ENCODE measurements at places on chromosomes 16 and 17.
A peak's percentile ranks its signal among the peaks of the same experiment; 100 is the strongest.

DNA sequence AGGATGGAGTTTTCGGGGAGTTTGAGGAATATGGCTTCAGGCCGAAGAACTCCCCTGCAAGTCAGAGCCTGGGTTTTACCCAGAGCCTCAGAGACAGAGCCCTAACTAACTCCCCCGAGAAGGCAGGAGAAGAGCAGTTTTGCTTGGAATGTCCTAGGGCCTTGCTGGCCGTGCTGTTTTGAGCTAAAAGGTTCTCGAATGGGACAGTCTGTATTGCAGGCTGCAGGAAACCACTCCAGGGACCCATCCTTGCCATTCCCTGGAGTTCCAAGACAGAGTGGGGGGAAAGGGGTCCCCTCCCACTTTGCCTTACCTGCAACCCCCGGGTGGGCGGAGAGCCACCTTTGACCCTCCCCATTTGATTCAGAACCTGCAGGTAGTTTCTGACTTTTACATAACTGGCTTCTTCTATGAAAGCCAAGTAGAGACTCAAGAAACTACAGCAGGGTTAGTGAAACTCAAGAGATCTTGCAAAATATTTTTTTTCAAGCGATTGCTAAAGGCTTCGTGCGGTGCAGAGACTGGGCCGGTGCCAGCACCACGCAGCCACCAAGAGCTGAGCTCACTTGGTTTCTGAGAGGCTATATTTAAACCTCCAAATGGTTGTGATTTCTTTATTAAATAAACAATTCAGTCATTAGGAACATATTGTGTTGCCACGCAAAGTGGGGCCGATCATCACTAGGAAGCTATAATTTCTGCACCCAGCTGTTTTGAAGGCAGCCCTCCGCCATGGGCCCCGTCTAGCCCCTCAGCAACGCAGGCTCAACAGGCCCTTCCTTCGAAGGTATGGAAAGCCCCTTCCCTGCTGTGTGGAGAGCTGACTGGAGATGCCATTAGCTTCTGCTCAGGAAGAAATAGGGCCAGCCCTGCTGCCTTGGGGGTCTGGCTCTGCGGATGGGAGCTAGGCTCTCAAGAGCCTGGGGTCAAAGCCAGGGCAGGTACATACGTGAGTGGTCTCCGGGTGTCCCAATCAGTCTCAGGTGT lies 223.0 kb downstream of the NTN1 start:
- DNase-seq = peak; percentile 75

- DNase-seq = no peak
Observed at GRCh38 chr17:60748204-60748603, 70.6 kb downstream of the BCAS3 start.

DNA sequence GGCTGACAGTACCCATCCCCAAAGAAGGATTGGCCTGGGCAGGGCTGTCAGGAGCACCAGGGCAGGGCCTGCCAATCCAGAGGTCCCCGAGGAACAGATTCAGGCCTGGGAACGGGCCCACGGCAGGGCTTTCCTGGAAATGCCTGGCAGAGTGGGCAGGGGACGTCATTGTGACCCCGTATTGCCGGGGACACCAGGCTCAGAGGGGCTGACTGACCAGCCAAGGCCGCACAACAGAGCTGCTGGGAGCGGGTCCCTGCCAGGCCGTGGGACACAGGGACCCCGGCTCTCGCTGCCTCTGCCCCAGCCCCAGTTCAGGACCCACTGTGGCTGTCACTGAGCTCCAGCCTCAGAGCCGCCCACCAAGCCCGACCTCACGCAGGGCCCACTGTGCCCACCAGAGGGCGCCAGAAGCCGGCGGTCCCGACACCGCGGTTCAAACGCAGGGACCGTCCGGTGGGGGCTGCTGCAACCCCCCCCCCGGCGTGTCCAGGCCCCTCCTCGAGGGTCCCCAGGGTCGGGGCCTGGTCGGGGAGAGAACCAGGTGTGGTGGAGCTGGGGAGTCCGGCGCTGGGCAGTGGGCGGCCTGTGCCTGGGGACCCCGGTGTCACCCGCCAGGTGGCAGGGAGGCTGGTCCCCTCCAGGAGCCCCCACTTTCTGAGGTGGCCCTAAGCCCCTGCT lies 15.2 kb upstream of the SSTR5 start:
- no peak for DNase-seq

- DNase-seq = no peak
Observed at GRCh38 chr17:82419540-82419939, 1.2 kb upstream of the OGFOD3 start.

DNA sequence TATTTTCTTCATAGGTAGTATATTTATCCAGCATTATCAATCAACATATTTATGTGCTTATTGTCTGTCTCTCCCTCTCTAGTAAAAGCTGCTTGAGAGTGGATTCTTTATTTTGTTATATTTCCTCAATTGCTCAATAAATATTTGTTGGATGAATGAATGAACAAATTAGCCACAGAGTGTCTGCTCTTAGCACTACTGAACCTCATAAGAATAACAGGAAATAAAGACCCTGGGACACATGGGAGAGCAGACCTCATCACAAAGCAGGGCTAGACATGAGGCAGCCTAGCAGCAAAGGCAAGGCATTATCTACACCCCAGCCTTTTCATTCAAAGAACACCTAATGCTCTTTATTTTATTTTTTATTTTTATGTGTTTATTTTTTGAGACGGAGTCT lies 34.9 kb upstream of the TANC2 start:
- DNase-seq = no peak

DNA sequence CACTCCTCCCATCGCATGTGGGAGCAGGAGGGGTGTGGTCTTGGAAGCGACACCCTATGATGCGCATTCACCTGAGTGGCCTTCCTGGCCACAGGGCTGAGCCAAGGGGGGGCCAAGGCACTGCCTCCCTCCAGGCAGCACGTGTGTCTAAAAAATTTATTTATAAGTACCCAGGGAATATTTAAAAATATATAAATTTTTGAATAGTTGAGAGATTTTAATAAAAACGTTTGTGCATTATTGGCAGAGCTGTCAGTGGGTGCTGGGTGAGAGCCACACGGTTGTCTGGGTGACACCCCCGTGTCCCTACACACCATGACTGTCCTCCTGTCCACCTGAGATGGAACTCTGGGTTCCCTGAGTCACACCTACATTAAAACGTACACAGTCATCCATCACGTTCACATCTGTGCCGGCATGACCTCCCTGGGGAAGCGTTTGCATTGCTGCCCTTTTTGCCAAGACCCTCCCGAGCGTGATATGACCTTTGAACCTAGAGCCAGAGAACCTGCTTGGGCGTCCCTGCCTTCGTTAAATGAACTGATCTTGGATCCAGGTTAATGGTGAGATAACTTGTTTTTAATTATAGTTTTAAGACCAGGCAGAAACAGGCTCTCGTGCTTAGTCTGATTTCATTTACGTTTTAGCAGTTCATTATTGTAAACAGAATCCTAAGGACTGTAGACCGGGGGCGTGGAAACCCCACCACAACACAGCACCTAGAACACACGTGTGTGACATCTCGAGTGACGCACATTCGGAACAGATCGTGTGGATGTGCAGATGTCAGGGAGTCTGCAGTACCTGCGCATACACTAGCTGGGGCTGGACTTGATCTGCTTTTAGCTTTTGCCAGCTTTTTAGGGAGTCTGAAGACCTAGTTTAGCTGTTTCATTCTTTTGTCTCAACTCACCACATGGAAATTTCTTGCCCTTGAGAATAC lies 192.8 kb upstream of the CHMP6 start:
- peak; percentile 23 for DNase-seq
